ENCODE measurements at places on chromosomes 1 and 21. TPM values are rescaled to one million over a fixed set of nuclear protein-coding genes. Genes with fewer than 3 reads are reported as not detected.

DNA sequence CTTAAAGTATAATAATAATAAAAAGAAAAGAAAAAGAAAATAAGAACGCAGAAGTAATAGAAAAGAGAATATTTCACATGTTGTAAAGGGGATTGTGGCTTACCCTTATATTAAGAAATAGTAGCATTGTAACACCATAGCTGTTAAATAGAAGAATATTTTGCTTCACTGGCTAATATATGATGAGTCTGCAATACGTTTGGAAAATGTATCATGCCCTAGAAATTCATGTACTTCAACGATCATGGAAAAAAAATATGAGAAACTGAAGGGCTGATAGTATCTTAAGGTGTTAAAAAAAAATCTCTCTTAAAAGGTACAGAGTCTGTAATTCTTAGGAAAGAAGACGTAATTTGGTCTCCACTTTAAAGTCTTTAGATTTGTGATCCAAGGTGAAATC is 1390.5 kb upstream of the ADGRL2 start:
- DNase-seq: no peak

- no peak for DNase-seq
These were observed 146.4 kb upstream of the TIAM1 start for GRCh38 chr21:31490443-31490842.

DNA sequence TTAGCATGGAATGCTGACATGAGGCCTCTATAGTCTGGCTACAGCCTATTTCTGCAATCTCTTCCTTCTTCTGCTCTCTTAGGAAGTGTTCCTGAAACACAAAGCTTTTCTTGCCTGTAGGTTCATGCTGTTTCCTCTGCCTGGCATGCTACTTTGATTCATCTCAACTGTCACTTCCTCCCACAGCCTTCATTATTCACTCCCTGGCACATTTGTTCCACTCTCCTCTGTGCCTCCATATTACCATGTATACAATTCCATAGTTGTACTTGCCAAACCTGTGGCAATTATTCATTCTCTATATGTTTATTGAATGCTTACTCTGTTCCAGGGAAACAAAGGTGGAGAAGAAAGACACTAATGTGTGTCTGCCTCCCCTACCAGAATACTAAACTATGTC is 210.2 kb downstream of the LRRC7 start:
- DNase-seq: no peak

DNA sequence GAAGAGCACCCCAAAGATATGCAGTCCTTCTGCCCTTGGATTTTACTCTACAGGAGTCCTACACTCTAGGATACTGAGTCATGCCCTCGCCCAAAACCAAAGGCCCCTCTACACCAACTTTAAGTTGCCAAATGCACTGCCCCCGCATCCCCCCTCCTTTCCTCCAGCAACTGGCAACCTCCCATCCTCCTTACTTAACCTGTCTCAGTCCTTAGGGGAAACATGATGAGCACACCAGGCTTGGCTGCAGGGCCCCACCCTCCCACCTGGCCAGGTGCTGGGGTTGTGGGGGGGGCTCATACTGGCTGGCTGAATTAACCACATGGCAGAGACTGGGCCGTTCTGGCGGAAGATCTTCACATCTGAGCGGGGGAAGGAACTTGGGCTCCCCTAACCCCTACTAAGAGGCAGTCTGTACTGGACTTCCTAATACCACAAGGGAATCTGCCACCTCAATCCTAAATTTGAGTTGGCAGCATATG is 1.2 kb downstream of the HDGF start:
- no peak for DNase-seq

GRCh38 chr1:92485381-92486250 is 1.1 kb downstream of the GFI1 start:
- DNase-seq: no peak

Gene LCE3A
- not detected for total RNA-seq

Gene MX2
- 0.59 TPM for total RNA-seq
